ENCODE measurements at places on chromosomes 16 and 17.

- DNase-seq, result no peak
Measured at GRCh38 chr16:4190086-4190485, 51.8 kb downstream of the SRL start.

DNA sequence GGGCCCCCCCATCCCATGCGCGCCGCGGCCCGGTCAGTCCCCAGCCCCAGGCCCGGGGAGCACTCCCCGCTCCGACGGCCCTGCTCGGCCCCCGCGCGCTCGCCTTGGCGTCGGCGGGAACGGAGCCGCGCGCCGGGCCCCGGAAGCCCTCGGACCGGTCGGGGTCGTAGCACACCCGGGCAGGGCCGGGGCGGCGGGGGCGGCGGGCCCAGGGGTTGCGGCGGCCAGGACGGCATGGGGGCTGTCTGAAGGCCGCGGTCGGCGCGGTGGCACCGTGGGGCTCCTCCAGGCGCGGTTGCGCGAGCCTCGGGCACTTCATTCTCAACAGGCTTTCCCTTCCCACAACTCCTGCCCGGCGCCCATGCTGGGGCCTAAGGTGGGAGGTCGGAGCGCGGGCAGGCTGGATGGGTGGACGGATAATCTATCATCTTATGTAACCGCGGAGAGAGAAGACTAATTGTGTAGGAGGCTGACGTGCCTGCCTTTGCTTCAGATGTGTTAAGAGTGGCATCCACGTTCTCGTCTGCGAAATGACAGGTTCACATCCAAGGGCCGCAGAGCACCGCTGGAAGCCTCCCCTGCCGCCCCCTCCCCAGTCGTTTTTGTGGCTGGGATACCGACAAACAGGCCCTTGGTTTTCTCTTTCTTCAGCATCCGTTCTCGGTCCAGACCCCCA, 708 bp downstream of the BAIAP2 start:
- DNase-seq, result no peak

DNA sequence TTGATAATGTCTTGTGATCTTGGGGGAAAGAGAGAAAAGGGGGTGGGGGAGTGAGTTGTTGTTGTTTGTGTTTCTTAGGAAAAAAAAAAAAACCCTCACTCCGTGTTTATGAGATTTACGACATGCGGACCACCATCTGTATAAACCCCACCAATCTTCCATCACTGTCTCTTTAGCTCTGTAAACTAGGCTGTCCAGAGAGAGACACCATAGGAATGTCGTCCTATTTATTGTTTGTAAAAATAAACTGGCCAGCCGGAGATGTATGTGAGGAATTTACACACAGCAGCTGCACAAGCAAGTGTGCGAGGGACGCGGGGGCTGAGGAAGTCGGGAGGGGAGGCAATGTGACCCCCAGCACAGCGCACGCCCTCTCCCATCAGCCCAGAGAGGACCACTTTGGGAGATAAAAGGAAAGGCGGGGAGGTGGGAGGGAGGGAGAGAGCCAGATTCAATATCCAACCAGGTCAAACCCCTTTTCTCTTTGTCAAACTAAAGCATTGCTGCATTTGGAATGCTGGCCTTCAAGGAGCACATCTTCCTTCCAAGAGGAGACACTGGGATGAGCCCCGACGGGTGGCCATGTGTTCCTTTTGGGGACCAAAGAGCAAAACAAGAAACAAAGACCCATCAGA, 136.2 kb upstream of the SALL1 start:
- no peak for DNase-seq

DNA sequence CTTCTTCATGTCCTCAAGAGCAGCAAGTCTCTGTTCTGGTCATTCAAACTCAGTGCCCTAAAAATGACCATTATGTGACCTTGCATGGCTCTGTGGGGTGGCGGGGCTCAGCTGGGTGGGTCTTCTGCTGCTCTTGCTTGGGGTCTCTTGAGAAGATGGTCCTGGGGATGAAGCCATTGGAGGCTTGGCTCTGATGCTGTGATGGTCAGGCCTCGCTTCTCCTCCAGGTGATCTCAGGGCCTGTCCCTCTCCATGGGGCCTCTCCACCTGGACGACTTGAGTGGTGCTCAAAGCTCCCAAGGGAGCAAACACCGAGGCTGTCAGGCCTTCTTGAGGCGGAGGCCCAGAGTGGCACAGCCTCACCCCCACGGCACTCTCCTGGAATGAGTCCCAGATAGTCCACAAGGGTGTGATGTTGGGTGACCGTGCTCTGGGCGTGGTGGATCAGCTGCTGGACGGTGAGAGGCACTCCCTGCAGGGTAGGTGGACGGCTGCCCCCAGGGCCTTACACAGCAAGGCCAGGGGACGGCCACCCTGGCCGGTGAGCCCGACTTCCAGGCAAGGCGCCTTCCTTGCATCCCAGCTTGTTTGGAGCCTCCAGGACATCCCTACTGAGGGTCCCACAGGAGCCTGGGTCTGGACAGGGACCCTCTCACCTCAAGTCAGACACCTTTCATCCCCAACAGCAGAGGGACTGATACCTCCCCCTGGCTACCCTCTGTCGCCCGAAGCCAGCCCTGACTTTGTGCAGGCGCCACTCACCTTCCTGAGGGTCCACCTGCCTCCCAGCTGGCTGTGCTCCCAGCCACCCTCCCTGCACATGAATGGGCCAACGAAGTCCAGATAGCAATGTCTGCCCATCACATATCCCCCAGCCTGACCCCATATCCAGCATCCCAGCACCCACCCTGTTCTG, 48.7 kb downstream of the USP22 start:
- no peak for DNase-seq

- DNase-seq, result no peak
Measured at GRCh38 chr16:14486520-14487303, 143.3 kb downstream of the PARN start.

DNA sequence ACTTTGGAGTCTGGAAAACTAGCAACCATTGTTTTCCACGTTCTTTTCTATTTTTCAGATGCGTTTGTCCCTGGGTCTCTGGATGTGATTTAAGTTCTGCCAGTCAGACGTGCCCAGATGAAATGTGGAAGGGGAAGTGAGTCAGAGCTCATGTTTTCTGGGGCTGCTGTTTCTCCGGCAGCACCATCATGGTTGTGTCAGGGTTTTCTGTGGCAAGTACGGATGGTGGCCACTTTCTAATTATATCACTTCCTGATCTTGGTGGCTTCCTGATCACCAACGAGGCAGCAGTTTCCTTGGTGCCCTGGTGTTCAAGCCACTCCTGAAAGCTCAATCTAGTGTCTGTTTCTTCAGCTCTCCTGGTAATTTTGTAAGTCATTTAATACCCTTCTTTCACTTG, 31.4 kb upstream of the PMFBP1 start:
- peak; percentile 70 for DNase-seq

DNA sequence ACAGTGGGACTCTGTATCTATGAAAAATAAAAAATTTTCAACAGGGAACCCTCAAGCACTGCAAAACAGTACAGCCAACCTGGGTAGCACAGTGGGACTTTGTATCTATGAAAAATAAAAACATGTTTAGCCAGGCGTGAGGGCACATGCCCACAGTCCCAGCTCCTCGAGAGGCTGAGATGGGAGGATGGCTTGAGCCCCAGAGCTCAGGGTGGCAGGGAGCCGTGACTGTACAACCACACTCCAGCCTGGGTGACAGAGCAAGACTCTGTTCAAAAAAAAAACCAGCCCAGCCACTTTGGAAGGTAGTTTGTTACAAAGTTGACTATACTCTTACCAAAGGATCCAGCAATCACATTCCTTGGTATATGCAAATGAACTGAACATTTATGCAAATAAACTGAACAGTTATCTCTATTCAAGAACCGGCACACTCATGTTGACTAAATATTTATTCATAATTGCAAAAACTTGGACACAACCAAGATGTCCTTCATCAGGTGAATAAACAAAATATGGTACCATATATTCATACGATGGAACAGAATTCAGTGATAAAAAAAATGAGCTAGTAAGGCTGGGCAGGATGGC, 5.2 kb downstream of the RPH3AL start:
- no peak for DNase-seq

DNA sequence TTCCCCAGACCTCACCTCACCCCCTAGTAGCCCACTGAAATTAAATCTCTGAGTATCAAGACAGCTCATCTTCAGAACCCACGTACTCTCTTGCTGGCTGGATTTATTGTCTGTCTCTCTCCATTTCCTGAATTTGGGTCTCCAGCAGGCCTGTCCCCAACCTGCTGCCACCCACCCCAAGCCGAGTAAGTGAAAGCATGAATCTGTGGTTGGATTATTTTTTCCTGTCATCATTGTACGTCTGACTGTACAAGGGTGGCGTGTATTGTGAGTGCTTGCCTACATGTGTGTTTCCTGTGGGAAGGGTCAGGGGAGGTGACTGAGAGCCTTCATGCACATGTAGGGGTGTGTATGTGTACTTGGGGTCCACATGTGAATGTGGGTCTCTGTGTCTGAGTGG, 5.4 kb downstream of the TNP2 start:
- DNase-seq, result peak; percentile 79

DNA sequence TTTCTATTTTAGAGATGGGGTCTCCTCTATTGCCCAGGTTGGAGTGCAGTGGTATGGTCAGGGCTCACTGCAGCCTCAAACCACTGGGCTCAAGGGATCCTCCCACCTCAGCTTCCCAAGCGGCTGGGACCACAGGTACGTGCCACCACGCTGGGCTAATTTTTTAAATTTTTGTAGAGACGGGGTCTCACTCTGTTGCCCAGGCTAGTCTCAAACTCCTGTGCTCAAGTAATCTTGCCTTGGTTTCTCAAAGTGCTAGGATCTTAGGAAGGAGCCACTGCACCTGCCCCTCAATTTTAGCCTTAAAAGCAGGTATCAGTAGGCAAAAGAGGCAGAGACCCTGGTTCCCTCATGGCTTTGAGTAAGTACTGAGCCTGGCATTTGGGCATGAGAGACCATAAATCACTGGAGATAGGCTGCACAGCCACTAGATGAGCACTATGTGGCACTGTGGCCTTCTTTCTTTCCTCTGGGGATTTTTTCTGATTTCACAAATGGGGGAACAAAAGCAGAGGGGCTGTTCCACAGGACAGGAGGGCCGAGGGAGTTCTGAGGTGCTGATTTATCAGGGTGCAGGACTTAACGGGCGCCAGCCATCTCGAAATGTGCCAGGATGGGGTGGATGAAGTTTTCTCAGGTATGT, 82.2 kb downstream of the PLXDC1 start:
- DNase-seq, result peak; percentile 24

GRCh38 chr16:74107795-74108610, 188.6 kb upstream of the PSMD7 start:
- peak; percentile 60 for DNase-seq

GRCh38 chr17:19716108-19717030, at the start of gene SLC47A2:
SLC47A2 (minus strand) TSS chr17:19716584; CDS start chr17:19716555, 29 bp downstream.
- no peak for DNase-seq

- DNase-seq, result peak; percentile 14
Measured at GRCh38 chr17:16287563-16288027, 65.7 kb downstream of the CENPV start.

- DNase-seq, result no peak
Measured at GRCh38 chr17:67982686-67983382, 13.4 kb downstream of the C17orf58 start.

- DNase-seq, result no peak
Measured at GRCh38 chr17:56912105-56912999, 1.5 kb downstream of the TRIM25 start.

GRCh38 chr17:65371702-65372101, 189.7 kb downstream of the AXIN2 start:
- no peak for DNase-seq

- DNase-seq, result peak; percentile 17
Measured at GRCh38 chr17:32859857-32860525, 16.9 kb downstream of the MYO1D start.

- peak; percentile 71 for DNase-seq
Measured at GRCh38 chr17:51371732-51372151, 111.4 kb downstream of the UTP18 start.

GRCh38 chr16:79163691-79164387, 436.7 kb downstream of the MAF start:
- peak; percentile 16 for DNase-seq

DNA sequence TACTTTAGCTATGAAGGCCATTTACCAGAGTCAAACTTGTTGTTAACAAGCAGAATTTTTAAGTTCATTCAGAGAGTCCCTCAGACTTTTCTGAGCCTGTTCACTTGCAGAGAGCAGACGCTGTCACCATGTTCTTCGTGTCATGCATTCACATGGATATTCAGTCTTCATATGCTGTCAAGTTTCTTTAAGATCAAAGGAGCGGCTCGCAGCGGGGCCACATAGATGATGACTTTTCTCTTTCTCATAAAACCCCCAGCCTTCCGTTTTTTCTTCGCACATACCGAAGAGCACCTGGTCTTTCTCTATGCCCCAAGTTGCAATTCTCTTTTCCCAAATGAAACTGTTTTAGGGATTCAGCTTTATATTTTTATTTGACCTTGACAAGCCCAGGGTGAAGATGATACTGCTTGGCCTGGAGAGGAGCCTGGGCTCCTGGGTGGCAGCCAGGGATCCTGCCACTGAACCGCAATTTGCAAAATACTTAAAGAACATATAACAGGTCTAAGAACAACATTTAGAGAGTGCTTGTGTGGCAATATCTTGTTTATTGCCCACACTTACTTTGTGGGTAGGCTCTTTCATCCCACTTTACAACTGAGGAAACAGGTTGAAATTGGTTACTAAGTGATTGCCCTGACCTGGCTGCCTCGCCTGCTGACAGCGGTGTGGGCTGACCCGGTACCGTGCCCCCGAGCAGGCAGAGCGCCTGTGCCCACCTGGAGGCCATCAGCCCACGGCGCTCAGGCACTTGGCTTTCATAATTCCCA, 22.9 kb downstream of the SEC14L1 start:
- no peak for DNase-seq
